Activated CD4-positive, alpha-beta T cell treated with anti-CD3 and anti-CD28 coated beads, Interleukin-2, amount 10 ng/mL, durations not matched to agents 7 days and 5 days (primary cell): ENCODE measurements at places on chromosomes 16 and 17. TPM values are rescaled to one million over a fixed set of nuclear protein-coding genes. Genes with fewer than 3 reads are reported as not detected.

Gene GLOD4
- 57.6 TPM for total RNA-seq

Gene NOD2
- total RNA-seq: 3.8 TPM

Gene SMTNL2
- total RNA-seq: not detected

Gene CACNG1
- not detected for total RNA-seq

Gene SPNS3
- 8.0 TPM for total RNA-seq

Gene RAMP2
- not detected for total RNA-seq

Gene STAC2
- total RNA-seq: not detected

Gene FGF11
- total RNA-seq: 6.8 TPM

Gene NACA2
- not detected for total RNA-seq

Gene C1QTNF8
- not detected for total RNA-seq

- peaks cover 50% of the 10 kb centered on the region for H3K36me3 ChIP-seq
- DNase-seq: no peak
- H3K27ac ChIP-seq: peak within 1 kb of the TSS; percentile 93
- peak within 1 kb of the TSS; percentile 99 for H3K4me3 ChIP-seq
Observed at GRCh38 chr16:67936124-67936879, at the start of gene PSMB10. TSS of gene PSMB10 (minus strand) at chr16:67936850. CDS start at chr16:67936749, 101 bp downstream.

GRCh38 chr17:60960398-60961065 is 282.9 kb downstream of the BCAS3 start:
- H3K4me3 ChIP-seq: no peak overlapping the region
- H3K27me3 ChIP-seq: no peaks in the 10 kb centered on the region
- no peak overlapping the region for H3K27ac ChIP-seq
- H3K4me1 ChIP-seq: no peaks in the 10 kb centered on the region
- H3K36me3 ChIP-seq: no peaks in the 10 kb centered on the region

DNA sequence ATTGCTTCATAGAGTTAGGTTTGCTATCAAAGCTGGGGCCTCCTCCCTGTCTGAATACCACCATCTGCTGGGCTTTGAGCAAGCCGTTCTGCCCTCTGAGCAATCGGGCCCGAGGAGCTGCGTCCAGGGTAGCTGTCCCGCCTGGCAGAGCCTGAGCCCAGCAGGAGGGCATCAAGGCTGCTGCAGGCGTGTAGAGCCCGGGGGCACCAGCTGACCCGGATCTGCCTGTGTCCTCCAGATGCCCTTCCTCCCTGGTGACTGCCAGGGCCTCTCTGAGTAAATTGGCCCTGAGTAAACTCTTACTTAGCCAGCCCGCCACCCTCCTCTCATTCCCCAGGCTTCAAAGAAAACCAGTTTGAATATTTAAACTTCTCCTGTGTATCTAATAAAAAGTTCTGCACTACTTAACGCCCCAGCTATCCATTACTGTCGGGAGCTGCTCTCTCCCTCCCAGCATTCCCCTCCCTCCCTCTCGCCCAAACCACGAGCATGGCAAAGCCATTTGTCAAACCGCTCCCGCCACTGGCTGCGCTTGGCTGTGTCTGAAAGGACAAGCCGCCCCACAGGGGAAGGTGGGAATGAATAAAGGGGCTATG is 16.4 kb downstream of the CDK5RAP3 start:
- no peak for DNase-seq
- H3K4me1 ChIP-seq: peaks cover 18% of the 10 kb centered on the region
- peaks cover 3% of the 10 kb centered on the region for H3K36me3 ChIP-seq
- no peak overlapping the region for H3K27ac ChIP-seq

DNA sequence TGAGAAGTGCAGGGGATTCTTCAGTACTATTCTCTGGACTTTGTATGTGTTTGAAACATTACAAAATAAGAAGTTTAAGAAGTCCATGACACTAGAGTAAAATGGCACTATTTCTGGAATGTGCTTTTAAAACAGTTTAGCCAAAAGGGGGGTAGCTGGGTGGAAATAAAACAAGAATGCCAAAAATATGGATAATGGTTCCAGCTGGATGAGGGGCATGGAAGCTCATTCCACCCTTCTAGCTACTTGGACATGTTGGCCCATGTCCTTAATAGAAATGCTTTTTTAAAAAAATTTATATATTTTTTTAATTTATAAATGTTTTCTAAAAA is 13.1 kb downstream of the ZC3H7A start:
- peaks cover 65% of the 10 kb centered on the region for H3K4me1 ChIP-seq
- no peaks in the 10 kb centered on the region for H3K27me3 ChIP-seq
- peak overlapping the region; percentile 99 for H3K27ac ChIP-seq
- DNase-seq: no peak
- peak overlapping the region; percentile 74 for H3K4me3 ChIP-seq

- H3K27ac ChIP-seq: peak overlapping the region; percentile 96
- peaks cover 38% of the 10 kb centered on the region for H3K36me3 ChIP-seq
- H3K27me3 ChIP-seq: peaks cover 13% of the 10 kb centered on the region
- no peak for DNase-seq
- peaks cover 75% of the 10 kb centered on the region for H3K4me1 ChIP-seq
Observed at GRCh38 chr16:29813644-29814562, 1.9 kb downstream of the PRRT2 start.

GRCh38 chr16:81571592-81572385 is 127.2 kb downstream of the CMIP start:
- H3K36me3 ChIP-seq: no peaks in the 10 kb centered on the region
- no peak overlapping the region for H3K4me3 ChIP-seq
- no peaks in the 10 kb centered on the region for H3K27me3 ChIP-seq
- DNase-seq: no peak
- peaks cover 3% of the 10 kb centered on the region for H3K4me1 ChIP-seq

DNA sequence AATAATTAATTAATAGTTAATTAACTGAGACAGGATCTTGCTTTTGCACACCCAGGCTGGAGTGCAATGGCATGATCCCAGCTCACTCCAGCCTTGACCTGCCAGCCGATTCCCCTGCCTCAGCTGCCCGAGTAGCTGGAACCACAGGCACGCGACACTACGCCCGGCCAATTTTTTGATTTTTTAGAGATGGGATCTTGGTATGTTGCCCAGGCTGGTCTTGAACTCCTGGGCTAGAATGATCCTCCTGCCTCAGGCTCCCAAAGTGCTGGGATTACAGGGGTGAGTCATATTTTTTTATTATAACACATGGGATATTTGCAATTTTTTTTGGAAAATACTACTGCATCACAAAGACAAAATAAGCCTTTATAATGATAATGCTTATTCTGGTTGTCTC is 30.4 kb upstream of the BCAR1 start:
- peaks cover 8% of the 10 kb centered on the region for H3K36me3 ChIP-seq
- DNase-seq: no peak
- no peak overlapping the region for H3K4me3 ChIP-seq
- H3K27me3 ChIP-seq: peaks cover 72% of the 10 kb centered on the region
- H3K27ac ChIP-seq: no peak overlapping the region

DNA sequence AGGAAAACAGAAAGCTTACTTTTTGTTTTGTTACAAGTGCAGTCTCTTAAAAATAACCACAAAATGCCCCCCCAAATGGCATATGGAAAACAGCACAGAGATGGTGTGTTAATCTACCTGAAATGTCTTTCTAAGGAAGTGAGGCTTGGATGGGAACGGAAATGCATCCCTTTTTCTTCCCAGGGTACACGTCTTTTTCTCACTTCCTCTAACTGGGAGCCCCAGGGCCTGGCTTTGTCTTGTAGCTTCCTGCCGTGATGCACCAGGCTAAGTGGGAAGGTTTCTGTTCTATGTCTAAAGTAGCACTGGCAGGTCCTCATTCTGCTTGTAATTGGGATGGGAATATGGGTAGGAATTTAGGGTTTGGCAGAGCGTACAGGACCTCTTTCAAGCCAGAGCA is 52.5 kb upstream of the CACNG3 start:
- no peak for DNase-seq
- no peaks in the 10 kb centered on the region for H3K4me1 ChIP-seq
- H3K27ac ChIP-seq: no peak overlapping the region
- H3K36me3 ChIP-seq: peaks cover 20% of the 10 kb centered on the region
- no peaks in the 10 kb centered on the region for H3K27me3 ChIP-seq

GRCh38 chr17:81676906-81677305 is 6.7 kb downstream of the ARL16 start:
- no peak overlapping the region for H3K4me3 ChIP-seq
- no peak overlapping the region for H3K27ac ChIP-seq
- peaks cover 15% of the 10 kb centered on the region for H3K4me1 ChIP-seq
- H3K27me3 ChIP-seq: no peaks in the 10 kb centered on the region

- H3K27ac ChIP-seq: no peak overlapping the region
- peaks cover under 1% of the 10 kb centered on the region for H3K36me3 ChIP-seq
- no peak for DNase-seq
- no peak overlapping the region for H3K4me3 ChIP-seq
- H3K27me3 ChIP-seq: peaks cover 11% of the 10 kb centered on the region
- H3K4me1 ChIP-seq: peaks cover 2% of the 10 kb centered on the region
Observed at GRCh38 chr16:2015117-2015946, 4.3 kb upstream of the NPW start.

DNA sequence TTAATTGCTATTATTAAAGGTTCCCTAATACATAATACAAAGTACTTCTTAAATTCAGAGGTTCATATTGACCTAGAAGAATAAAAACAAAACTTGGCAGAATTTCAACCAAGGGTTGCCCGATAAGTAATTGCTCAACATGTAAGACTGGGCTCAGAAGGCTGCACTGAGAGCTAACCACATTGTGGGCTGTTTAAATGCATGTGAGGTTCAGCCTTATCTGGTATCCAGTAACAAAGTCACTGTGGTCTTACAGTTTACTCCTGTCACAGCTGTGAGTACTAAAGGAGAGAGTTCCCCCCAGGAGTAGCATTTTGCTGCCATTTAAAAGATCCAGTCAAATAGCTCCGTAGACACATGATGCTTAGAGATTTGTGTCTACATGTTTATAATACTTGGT is 1.6 kb upstream of the DHRS11 start:
- no peak for DNase-seq
- H3K27ac ChIP-seq: no peak overlapping the region
- H3K36me3 ChIP-seq: peaks cover 31% of the 10 kb centered on the region
- H3K4me3 ChIP-seq: no peak overlapping the region
- H3K4me1 ChIP-seq: peaks cover 34% of the 10 kb centered on the region

DNA sequence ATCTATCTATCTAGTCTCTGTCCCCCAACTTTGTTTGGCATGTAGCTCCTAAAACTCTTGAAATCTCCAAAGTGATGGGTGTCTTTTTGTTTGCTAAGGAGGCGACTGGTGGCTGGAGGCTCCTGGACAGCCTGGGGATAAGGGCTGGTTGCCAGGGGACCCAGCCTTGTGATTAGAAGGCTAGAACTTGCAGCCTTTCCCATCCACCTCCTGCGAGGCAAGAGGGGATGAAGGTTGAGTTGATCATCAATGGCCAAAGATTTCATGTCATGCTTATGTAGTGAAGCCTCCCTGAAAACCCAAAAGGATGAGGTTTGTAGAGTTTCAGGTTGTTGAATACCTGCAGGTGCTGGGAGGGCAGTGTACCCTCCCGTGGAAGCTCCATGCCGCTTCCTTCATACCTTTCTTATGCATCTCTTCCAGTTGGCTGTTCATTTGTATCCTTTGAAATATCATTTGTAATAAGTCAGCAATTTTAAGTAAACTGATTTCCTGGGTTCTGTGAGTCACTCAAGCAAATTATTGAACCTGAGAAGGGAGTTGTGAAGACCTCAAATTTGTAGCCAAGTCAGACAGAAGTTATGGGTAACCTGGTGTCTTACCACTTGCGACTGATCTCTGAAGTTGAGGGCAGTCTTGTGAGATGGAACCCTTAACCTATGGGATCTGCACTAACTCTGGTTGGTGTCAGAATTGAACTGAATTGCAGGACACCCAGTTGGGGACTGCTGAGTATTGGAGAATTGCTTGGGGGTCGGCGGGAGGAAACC is 202.4 kb downstream of the SEC14L1 start:
- H3K4me3 ChIP-seq: peak overlapping the region; percentile 68
- H3K36me3 ChIP-seq: peaks cover 20% of the 10 kb centered on the region
- DNase-seq: no peak

GRCh38 chr16:75222271-75222783 is 3.5 kb downstream of the CTRB1 start:
- DNase-seq: no peak
- H3K27ac ChIP-seq: no peak overlapping the region
- H3K4me3 ChIP-seq: no peak overlapping the region
- H3K36me3 ChIP-seq: no peaks in the 10 kb centered on the region

DNA sequence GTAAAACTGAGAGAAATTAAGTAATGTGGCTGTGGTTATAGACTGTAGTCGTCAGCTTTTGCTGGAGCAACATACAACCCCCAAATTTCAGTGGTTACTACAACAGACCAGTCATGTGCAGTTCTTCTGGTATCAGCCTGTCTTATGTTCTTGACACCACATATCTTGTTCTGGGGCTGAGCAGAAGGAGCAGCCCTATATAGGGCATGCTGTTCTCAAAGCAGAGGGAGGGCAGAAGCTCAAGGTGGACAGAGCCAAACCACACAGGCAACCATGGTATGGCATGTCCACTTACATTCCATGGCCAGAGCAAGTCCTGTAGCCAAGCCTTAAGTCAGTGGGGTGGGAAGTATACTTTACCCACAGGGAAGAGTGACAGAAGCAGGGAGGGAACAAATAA is 7.7 kb downstream of the PRKAR1A start:
- H3K4me3 ChIP-seq: no peak overlapping the region
- H3K4me1 ChIP-seq: peaks cover 18% of the 10 kb centered on the region
- no peak for DNase-seq
- no peak overlapping the region for H3K27ac ChIP-seq
- H3K36me3 ChIP-seq: peaks cover 70% of the 10 kb centered on the region
- H3K27me3 ChIP-seq: no peaks in the 10 kb centered on the region

DNA sequence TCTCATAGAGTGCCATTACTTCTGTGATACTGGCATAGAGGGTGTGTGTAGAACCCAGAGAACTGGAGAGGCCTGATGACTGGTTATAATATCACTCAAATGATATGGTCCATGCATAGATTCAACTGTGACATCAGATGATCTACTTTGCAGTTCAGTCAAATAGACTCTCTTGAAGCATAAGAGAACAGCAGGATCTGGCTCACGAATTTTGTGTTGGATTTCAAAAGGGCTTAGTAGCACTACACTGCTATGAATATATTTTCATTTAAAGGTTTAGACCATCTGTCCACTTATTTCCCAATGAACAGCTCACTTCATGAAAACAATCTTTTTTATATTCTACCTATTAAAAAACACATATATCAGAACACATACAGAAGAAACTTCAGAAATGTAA is 119.7 kb downstream of the KIF2B start:
- no peaks in the 10 kb centered on the region for H3K4me1 ChIP-seq
- no peaks in the 10 kb centered on the region for H3K27me3 ChIP-seq
- H3K4me3 ChIP-seq: no peak overlapping the region
- H3K36me3 ChIP-seq: no peaks in the 10 kb centered on the region
- DNase-seq: no peak
- H3K27ac ChIP-seq: no peak overlapping the region

GRCh38 chr16:9114112-9114511 is 22.7 kb downstream of the HAPSTR1 start:
- H3K27me3 ChIP-seq: no peaks in the 10 kb centered on the region
- H3K27ac ChIP-seq: peak overlapping the region; percentile 9
- peaks cover 66% of the 10 kb centered on the region for H3K4me1 ChIP-seq
- no peak overlapping the region for H3K4me3 ChIP-seq

- H3K27me3 ChIP-seq: peaks cover 3% of the 10 kb centered on the region
- peak; percentile 26 for DNase-seq
- H3K4me1 ChIP-seq: peaks cover 9% of the 10 kb centered on the region
- no peak overlapping the region for H3K27ac ChIP-seq
Observed at GRCh38 chr17:3043737-3044365, 19.6 kb downstream of the OR1D5 start.
